Stimulated activated CD4-positive, alpha-beta T cell treated with anti-CD3 and anti-CD28 coated beads, Interleukin-12 subunit alpha, Interleukin-12 subunit beta, amount 100 ng/mL, for 24 hours (primary cell): ENCODE measurements at places on chromosomes 3 and 15.

GRCh38 chr3:114666623-114667022 is 372.8 kb downstream of the TIGIT start:
- no peak for DNase-seq

- no peak for DNase-seq
Observed at GRCh38 chr3:170493712-170494182, 75.1 kb downstream of the CLDN11 start.

DNA sequence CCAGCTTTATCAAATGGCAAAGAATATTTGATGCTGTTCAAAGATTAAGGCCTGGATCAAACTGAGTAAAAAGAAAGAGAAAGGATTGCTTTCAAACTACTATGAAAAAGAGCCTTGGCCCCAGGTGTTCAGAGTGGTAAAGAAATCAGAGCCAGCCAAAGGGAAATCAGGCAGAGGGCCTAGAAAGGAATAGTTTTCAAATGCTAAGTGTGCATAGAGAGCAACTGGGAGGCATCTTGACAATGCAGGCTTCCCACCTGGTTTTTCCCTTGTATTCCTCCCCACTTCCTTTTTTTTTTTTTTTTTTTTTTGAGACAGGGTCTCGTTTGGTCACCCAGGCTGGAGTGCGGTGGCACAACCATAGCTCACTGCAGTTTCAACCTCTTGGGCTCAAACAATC is 340.2 kb upstream of the ADAMTS9 start:
- no peak for DNase-seq

- no peak for DNase-seq
Observed at GRCh38 chr3:113300596-113300995, 89.2 kb downstream of the BOC start.

GRCh38 chr3:174101244-174101643 is 703.7 kb downstream of the NLGN1 start:
- no peak for DNase-seq

GRCh38 chr3:16365491-16366128 is 100.6 kb downstream of the OXNAD1 start:
- DNase-seq = no peak

DNA sequence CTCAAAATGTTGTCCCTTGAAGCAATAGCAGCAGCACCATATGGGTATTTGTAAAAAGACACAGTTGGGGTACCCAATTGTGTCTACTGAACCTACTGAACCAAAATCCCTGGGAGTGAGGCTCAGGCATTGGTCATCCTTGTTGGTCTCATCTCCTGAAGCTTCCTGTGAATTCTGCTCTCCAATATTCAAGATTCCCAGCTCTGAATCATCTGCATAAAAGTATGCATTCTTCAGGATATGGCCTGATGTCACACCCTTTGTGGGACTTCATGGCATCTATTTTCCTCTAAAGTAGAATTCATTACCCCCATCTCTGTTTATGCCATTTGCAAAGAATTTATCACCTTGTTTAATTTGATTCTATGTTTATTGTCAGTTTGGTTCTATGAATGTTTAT is 13.3 kb upstream of the PTX3 start:
- DNase-seq = no peak

- DNase-seq = no peak
Observed at GRCh38 chr15:50190166-50190570, 8.2 kb downstream of the SLC27A2 start.

- DNase-seq = no peak
Observed at GRCh38 chr3:186099178-186099577, 9.7 kb downstream of the ETV5 start.

- DNase-seq = no peak
Observed at GRCh38 chr3:32018757-32019564, 37.4 kb downstream of the ZNF860 start.

- peak; percentile 18 for DNase-seq
Observed at GRCh38 chr15:39580485-39581241, at the start of gene THBS1. Gene THBS1, plus strand, starts transcription at chr15:39581079. Its CDS starts 779 bp downstream, at chr15:39581858.

GRCh38 chr3:88882121-88882520 is 225.3 kb upstream of the EPHA3 start:
- no peak for DNase-seq

DNA sequence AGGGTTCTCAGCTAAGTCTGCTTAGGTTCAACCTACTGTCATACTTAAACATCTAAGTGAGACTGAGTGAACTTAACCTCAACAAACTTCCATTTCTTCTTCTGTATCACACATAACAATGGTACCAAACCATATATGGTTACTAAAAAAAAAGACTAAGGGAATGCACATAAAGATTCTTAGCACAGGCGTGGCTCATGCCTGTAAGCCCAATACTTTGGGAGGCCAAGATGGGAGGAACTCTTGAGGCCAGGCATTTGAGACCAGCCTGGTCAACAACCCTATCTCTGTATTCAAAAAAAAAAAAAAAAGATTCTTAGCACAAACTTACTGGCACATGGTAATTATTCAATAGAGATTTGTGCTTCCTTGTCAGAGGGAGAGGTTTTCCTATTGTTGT is 57.9 kb downstream of the ACAP2 start:
- no peak for DNase-seq

DNA sequence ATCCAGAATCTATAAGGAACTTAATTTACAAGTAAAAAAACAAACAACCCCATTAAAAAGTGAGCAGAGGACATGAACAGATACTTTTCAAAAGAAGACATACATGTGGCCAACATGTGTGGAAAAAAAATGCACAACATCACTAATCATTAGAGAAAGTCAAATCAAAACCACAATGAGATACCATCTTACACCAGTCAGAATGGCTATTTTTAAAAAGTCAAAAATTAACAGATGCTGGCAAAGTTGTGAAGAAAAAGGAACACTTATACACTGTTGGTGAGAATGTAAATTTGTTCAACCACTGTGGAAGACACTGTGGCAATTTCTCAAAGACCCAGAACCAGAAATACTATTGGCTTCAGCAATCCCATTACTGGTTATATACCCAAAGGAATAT is 830.0 kb upstream of the ALCAM start:
- DNase-seq = no peak

GRCh38 chr3:170010498-170010897 is 27.3 kb upstream of the GPR160 start:
- DNase-seq = no peak

DNA sequence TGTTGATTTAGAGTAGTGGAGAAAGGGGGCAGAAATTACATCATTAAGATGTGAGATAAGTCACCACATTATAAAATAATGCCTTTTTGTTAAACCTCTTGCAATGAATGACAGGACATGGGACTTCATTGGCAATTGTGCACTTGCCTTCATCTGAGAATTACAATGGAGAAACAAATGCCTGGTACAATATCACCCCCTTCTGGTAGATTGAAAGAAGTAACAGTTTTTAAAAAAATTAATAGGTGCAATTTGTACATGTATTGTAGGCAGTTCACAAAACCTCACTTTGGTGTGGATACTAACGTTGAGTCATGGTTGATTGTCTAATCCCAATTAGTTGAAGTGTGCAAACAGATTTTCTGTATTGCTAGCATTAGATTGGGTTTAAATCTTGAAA is 4.6 kb upstream of the P2RY14 start:
- DNase-seq = no peak

- no peak for DNase-seq
Observed at GRCh38 chr3:142007710-142008399, 131.4 kb downstream of the ATP1B3 start.

GRCh38 chr15:78906316-78906620 is 33.6 kb downstream of the MORF4L1 start:
- no peak for DNase-seq

- DNase-seq = no peak
Observed at GRCh38 chr3:155488671-155489070, 195.2 kb upstream of the STRIT1 start.

DNA sequence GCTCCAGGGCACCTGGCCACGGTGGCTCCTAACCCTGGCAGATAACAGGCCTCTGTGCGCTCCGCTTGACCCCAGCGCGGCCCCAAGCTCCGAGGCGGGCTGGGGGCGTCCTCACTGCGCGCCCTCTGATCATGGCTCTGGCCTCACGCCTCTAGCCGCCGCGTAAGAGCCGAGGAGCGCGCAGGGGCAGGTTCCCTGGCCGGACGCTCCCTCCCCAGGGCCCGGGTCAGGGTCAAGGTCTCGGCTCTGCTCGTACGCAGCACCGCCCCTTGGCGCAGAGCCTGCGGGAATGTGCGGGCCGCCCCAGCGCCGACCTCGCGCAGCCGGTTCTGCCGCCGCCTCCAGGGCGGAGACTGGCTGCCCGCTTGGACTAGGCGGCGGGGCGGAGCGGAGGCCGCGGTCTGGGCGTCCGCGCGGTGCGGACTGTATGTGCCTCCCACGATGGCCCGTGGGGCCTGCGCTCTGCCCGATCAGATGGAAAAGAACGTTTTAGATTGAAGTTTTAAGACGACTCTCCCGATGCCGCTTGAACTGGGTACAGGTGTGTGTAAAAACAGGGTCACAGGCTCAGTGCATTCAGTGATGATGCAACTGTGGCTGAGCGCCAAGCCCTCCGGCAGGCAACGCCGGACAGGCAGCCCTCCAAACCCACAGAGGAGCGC is 40.8 kb downstream of the CHST14 start:
- DNase-seq = peak; percentile 17

- no peak for DNase-seq
Observed at GRCh38 chr3:178677961-178678360, 141.7 kb downstream of the KCNMB2 start.

GRCh38 chr15:80242802-80243201 is 9.2 kb downstream of the CTXND1 start:
- no peak for DNase-seq

GRCh38 chr3:94927175-94927574 is 864.3 kb downstream of the NSUN3 start:
- DNase-seq = no peak

GRCh38 chr3:104887069-104887468 is 479.6 kb upstream of the ALCAM start:
- DNase-seq = no peak

DNA sequence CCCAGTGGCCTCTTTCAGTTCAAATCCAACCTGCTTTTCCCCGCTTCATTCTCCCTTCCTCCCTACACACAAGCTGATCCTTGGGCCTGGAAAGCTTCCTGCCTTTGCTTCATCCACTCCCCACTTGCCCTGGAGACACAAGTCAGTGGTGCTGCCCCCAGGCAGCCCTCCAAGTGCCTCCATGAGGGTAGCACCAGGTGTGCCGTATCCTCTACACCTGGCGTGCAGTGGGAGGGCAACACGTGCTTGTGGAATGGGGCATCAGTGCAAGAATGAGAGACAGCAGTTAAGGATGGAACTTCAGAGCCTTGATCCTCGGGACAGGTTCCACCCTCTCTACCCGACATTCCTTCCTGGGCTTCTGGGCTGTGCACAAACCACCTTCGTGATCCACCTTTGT is 3.8 kb downstream of the ANPEP start:
- no peak for DNase-seq

DNA sequence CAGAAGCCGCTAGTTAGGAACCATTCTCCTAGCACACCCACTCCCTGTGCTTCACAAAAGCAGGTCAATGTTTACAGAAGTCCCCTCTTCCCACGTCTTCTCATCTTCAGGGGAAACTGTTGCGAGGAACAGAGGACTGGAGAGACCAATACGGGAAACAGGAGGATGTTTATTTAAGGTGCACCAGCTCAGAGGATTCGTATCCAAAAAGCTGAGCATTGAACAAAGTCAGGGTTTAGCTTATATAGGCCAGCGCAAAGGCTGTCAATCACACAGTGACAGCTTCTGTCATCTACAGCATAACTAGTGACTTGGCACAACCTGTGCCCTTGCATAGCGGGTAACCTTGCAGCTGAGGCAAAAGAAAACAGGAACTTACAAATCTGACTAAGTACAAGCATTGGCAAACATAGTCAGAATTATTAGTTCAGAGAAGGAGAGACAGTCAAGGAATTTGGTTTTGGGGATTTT is 61.3 kb downstream of the ZDHHC19 start:
- no peak for DNase-seq

DNA sequence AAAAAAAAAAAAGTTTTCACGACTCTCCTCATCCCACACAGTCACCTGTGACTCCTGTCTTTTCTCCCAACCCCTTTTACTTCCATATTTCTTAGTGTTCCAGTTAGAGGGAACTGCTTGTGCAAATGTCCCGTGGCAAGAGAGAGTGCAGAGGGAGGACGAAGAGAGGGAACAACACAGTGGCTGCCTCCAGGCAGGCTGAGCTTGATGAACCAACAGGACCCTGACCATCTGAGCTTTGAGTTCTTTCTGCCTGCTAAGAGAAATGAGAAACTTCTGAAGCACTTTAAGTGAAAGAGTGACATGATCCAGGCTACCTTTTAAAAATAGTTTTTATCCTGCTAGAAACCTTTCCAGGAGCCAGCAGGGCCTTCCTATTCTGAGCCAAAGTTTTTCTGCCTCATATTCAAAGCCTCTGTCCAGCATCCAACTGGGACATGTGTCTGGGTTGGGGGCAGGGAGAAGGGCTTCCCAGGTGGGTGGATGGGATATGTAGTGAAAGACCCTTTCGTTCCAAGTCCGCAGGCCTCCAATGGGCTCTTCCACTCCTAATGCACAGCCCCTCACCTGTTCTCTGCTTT is 239.9 kb downstream of the OPA1 start:
- DNase-seq = no peak

GRCh38 chr3:172129498-172129849 is 90.1 kb downstream of the FNDC3B start:
- DNase-seq = no peak

DNA sequence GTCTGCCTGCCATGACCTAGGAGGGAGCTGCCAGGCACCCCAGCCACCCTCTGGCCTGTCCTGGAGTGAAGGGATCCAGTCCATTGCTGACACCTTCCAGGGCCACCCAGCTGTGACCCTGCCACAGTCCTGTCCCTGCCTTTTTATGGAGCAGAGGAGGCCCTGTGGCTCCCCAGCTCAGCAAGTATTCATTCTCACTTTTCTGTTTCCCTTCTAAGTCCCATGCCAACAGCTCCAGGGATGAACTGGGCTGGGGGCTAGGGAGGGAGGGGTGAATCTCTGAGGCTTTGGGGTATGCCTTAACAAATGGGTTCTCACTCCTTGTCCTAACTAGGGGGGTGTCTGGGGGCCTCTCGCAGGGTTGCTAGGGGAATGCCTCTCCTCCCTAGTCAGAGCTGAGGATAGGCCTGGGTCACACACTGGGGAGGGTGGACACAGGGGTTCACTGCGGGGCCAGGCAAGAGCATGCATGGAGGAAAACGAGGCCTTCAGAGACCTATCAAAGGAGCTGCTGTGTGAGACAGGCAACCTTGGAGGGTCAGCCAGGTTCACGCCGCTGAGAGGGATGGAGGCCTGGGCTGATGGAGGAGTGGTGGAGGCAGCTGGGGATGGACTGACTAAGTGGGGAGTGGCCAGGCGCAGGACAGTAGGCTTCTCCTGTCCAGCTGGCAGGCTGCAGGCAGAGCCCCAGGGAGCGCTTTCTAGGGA is 31.8 kb downstream of the EPHB3 start:
- no peak for DNase-seq

- DNase-seq = no peak
Observed at GRCh38 chr3:69338911-69339310, 47.0 kb downstream of the FRMD4B start.

GRCh38 chr3:56918111-56918568 is 116.4 kb upstream of the ARHGEF3 start:
- DNase-seq = peak; percentile 59
